ENCODE measurements at places on chromosomes 5 and 9.

GRCh38 chr5:38846379-38847011 is 683 bp downstream of the OSMR start:
- DNase-seq, result no peak

DNA sequence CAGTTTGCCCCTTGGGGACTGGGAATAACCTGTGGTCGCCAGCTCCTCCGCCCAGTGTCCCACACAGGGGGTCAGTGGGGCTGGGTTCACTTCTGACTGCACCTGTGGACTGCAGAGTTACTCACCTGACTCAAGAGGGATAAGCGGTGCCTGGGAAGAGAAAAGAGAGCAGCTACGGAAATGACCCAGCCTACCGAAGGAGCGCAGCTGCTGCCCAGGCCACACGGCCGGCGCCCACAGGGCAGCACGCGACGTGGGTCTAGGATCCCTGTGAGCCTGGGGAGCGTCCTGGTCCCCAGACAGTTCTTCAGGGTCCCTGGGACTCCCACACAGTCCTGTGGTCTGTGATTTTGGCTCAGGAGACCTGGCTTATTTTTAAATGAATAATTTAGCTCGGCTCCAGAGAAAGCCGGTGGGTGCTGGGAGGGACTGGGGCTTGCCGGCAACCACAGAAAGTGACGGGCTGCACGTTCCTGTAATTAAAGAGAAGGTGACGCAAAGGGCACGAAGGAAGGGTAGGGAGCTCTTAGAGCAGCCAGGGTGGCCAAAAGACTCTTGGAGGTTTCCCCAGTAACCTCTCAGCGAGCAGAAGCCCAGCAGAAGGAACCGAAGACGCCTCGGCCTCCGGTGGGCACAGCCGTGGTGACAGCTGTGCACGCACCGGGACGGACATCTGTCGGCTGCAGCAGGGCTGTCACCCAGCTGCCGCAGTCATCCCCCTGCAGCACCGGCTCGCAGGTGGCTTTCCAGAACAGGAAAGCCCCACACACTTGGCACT is 97.5 kb upstream of the FCN2 start:
- no peak for DNase-seq

DNA sequence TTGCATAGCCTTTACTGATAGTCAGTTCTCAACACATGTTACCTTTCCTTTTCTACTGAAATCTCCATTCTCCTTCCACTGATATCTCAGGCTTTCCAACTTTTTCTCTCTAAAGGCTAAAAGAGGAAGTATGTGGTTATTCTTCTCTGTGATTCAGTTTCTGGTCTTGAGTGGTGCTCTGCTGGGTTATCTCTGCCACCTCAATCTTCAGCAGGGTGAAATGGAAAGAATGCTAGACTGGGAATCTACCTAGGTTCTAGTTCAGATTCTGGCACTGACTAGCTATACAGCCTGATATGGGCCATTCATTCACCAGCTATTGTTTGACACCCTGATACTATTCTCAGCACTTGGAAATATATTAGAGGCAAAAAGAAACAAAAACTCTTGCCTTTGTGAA is 124.9 kb upstream of the GRIA1 start:
- DNase-seq, result no peak

DNA sequence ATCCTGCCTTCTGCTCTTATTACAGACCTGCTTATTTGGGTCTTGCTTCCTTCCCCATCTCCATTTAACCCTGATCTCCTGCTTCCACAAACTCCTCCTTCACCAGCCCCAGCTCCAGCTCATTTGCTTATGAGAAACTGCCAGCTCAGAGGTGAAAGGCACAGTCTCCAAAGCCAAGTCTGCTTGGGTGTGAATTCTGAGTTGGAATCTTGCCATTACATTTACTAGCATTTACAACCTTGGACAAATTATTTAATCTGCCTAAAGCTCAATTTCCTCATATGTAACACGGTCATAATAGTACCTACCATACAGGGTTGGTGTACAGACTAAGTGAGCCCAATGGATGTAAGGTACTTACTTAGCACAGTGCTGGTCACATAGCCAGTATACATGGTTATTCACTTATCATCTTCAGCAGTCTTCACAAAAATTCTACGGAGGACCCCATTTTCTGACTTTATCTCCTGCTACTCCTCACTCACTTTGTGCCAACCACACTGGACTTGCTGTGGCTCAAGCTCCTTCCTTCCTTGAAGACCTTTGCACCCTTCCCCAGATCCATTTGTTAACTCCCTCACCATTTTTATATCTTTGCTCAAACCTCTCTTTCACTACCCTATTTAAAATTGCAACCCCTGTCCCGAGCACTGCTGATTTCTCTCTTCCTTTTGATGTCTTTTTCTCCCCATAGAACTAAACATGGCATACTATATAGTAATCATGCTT is 86.2 kb downstream of the DOCK2 start:
- DNase-seq, result no peak

DNA sequence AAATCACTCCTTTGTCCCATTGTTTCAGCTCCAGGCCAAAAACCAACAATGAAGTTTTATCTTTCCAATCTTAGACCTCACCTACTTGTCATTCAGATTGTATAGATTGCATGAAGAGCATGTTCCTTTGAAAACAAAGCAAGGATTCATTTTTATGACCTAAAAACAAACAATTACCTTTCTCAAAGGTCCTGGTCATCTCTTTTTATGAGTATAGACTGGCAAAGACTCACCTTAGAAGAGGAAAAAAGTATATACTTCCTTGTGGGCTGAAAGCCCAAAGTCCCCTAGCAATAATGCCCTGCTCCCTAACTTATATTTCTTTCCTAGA is 28.4 kb upstream of the TLE1 start:
- no peak for DNase-seq

DNA sequence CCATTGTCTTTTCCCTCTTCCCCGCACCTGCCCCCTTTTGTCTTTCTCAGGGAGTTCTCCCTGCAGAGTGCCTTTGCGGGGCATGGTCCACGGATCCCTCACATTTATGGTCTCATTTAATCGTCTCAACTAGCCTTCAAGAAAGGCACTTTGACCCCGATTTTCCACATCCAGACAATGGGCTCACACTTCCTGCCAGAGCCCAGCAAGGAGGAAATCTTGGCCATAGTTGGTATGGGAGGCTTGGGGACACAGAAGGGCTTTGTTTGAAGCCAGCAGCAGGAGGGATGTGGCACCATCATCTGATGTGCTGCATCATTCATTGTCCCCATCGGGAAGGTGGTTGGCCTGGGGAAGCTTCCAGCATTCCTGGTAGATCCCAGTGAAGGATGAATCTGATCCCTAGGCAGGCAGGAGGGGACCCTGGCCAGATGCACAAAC is 24.9 kb downstream of the GSN start:
- no peak for DNase-seq

- DNase-seq, result no peak
These were observed 11.9 kb downstream of the DNAH5 start for GRCh38 chr5:13932561-13932960.

GRCh38 chr9:9229269-9229668 is 1383.5 kb downstream of the PTPRD start:
- DNase-seq, result no peak

GRCh38 chr5:19751326-19751725 is 236.7 kb downstream of the CDH18 start:
- DNase-seq, result no peak

GRCh38 chr9:17509701-17510100 is 69.2 kb upstream of the SH3GL2 start:
- no peak for DNase-seq

DNA sequence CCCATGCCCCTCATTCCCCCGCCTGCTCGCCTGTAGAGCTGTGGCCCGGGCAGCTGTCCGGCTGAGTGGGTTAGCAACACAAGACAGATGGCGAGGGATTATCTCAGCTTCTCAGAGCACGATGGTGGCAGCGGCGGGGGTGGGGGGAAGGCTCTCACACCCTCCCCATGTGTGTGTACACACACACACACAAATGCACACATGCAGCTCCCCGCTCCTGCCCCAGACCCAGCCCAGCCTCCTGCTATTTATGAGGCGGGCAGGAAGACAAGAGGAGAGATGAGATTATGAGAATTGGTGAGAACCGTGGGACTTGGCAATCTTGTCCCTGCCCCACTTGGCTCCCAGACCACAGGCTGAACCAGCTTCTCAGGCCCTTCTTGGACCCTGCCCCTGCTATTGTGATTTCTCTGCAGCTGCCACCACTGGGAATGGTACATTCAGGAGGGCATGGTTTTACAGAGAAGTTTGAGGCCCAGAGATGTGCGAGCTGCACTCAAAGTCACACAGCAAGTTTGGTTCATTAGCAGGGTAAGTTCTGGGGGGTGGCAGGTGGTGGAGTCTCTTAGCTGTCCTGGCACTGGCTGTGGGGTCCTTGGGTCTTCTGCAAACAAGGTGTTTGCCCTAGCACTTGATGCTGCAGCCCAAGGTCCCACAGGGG is 51.0 kb upstream of the PSD2 start:
- no peak for DNase-seq

DNA sequence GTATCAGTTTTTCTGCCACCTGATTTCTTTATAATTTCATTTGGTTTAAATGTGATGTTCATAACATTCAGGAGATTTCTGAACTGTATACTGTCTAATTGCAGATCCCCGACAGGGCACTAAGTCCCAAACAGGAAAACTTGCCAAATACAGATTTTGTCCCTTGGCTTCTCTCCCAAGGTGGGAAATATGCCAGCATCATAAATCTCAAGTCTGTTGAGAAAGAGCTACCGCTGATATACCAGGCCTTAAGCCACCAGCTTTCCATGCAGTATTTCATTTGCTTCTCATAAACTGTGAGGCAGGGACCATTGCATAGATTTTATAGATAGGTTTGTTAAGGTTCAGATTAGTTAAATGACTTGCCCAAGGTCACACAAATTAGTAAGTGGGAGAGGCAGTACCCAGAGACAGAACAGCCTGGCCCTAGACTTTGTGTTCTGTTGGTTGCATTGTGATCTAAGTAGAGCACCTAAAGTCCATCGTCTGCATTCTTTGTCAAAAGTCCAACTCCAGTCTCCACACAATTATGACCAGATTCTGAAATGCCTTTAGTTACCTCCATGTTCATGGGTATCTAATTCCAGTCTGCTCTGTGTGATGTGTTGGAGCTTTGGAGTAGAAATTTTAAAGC is 16.2 kb downstream of the GPR21 start:
- DNase-seq, result no peak

GRCh38 chr9:128634651-128635262 is 21.9 kb downstream of the DYNC2I2 start:
- no peak for DNase-seq

DNA sequence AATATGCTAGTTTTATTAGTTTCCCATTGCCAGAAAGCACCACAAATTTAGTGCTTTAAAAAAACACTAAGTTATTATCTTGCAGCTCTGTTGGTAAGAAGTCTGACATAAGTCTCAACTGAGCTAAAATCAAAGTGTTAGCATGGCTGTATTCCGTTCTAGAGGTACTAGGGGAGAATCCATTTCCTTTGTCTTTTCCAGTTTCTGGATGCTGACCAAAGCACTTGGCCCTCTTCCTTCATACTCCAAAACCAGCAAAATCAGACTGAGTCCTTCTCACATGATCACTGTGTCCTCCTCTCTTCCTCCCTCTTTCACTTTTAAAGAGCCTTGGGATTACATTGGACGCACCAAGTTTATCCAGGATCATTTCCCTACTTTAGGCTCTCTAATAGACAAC is 9.5 kb downstream of the CDH18 start:
- DNase-seq, result no peak

- no peak for DNase-seq
These were observed 59.0 kb upstream of the NUDT12 start for GRCh38 chr5:103621548-103621930.

DNA sequence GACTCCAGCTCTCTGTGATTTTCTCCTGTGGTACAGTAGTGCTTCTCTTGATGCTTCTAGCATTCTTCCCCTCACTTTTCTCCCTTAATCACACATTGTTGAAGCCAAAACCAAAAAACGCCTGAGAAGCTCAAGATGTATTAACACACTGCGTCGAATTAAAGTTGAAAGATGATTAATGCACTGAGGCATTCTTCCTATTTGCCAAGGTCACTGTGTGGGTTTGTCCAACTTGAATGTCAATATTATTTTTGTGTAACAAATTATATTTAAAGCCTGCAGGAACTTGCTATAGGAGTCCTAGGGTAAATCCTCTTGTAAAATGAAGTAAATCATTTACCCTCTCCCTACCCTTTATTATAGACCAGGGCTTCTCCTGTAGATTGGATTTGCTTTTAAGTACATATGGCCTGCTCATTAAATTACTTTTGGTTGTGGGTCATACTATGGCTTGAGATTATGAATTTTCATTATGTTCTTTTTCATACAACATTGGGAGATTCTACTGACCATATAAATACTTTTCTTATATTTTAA is 68.1 kb downstream of the GDA start:
- no peak for DNase-seq

DNA sequence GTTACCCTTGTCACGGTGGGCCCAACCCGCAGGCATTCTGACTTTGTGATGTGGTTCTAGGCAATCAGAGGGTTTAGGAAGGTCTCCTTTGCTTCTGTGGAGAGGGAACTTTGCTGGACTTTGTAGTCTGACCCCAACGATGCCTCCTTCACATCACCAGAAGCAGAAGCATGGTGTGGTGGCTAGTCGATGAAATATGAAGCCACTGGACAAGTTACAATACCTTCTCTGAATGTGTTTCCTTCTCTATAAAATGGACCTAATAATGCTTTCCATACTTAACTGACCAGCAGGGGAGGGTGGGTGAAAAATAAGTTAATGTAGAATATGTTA is 607 bp downstream of the SPEF2 start:
- DNase-seq, result no peak

DNA sequence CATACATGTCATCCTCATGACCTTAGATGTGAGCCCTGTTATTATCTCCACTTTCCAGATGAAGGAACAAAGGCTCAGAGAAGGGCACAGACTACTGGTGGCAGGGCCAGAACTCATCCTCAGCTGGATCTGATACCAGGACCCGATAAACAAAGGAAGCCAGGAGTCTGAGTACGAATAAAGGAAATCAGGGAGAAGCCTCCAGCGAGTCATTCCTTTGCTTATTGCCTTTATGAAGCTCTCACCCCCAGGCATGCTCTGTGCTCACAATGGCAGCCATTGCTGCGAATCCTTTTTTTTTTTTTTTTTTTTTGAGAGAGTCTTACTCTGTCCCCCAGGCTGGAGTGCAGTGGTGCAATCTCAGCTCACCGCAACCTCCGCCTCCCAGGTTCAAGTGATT is 130.1 kb downstream of the GAPVD1 start:
- DNase-seq, result no peak

DNA sequence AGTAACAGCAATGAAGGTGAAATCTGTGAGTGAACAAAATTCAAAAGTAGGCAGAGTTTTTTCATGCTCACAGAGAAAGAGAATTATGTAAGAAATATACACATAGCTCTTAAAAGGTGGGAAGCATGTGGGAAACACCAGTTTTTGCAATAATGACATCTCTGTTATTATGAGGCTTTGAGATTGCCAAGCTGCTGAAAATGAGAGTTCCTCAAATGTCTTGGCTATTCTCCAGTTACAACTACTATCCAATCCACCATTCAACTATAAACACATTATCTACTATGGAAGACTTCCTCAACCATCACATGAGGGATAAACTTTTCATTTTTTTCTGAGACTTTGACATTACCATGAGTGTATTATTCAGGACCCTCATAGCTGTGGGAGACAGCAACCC is 420.8 kb upstream of the ACTBL2 start:
- DNase-seq, result no peak

- no peak for DNase-seq
These were observed 25.1 kb upstream of the TRPM3 start for GRCh38 chr9:71146511-71146910.

- DNase-seq, result no peak
These were observed 222.9 kb downstream of the DOCK8 start for GRCh38 chr9:437574-438001.

- no peak for DNase-seq
These were observed 522.7 kb upstream of the CLINT1 start for GRCh38 chr5:158381614-158382160.

GRCh38 chr9:87065981-87066380 is 118.7 kb upstream of the GAS1 start:
- no peak for DNase-seq
